ENCODE measurements at places on chromosomes 4 and X.
A peak's percentile ranks its signal among the peaks of the same experiment; 100 is the strongest.

GRCh38 chrX:147832707-147833348 lies 78.9 kb upstream of the FMR1 start:
- no peak for DNase-seq

GRCh38 chrX:140091125-140091886 lies 126.0 kb upstream of the CXorf66 start:
- no peak for DNase-seq

DNA sequence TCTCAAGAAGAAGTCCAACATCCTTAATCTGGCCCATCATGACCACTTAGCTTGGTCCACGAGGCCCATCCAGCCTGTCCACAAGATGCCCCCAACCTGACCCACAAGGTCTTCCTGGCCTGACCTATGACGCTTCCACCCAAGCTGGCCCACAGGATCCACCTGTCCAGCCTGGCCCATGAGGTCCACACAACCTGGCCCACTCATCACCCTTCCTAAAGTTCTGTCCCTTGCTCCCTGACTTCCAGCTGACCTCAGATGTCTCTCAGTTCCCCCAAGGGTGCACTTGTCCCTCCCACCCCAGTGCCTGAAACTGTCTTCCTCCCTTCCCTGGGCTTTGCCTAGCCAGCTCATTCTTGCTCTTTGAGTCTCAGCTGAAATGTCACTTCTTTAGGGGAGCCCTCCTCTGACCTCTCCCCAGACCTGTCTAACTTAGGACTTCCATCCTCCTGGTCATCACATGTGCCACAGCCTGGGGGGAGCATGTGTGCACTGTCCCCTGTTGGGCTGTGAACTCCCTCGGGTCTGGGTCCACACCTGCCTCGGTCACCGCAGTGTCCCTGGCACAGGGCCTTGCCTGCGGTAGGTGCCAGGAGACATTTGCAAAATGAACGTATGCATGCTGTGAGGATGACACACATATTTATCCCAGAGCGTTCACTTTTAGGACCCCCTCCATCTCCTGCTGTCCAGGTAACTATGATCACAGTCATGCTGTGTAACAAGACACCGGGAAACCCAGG lies 61.7 kb downstream of the EVC start:
- no peak for DNase-seq

DNA sequence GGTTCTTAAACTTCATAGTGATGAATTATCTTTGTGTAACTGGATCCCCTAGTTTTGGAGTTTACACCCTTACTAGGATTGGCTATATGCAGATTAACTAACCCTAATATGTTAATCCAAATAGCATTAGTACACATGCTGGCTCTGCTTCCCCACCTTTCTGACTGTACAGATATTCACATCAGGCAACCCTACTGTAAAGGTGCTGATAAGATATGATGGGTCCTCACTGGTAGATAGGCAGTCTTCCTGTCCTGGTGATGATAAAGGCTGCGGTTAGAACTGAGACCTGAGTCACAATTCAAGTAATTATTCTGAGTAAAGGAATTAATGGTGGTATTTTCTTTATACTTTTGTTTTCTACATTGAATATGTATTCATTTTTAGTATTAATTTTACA lies 118.6 kb downstream of the COL4A5 start:
- DNase-seq: no peak

DNA sequence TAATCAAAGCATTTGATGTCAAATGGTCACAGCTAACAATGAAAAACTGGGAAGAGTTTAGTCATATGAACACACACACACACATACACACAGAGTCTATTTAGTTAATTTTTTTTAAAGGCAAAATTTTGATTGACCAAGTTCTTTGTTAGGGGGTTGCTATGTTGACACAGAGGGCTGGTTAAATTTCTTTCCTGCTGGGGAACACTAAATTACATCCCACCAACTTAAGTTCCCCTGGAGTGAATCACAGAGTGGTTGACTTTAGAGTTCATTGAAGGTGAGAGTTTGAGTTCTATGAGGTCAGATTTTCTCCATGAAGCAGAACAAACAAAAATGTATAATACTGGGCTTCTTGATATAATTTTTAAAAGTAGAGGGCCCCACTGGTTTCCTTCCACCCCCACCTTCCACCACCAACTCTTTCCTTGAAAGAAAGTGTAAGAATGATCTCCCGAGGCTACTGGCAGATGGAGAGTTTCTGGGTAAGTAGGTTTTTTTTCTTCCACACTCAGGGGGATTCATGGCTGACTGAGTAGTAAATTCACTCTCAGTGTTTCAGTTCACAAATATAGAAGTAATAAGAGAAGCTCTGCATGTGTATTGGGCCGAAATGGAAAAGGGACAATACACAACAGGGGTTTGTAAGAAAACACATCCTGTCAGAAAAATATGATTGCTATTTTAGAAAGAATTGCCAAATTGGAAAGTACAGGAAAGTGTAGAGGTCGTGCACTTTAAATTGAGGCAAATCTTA lies 917.0 kb upstream of the LCORL start:
- DNase-seq: no peak

DNA sequence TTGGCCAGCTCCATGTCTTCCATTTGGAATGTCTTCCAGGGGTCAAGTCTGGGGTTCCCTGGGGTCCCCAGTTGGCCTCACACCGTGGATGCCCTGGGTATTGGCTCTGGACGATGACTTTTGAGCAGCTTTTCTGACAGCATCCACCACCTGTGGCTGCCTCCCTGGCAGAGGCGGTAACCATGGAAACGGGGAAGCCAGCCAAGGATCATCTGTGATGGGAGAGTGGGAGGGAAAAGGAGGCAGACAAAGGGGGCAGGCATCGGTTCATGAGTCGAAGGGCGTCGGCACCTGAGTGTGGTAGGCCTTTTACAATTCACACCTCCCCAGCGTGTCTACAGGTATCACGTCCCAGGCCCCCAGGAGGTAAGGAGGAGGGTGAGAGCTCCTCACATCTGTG lies 152.2 kb downstream of the ASMT start:
- peak; percentile 49 for DNase-seq

- no peak for DNase-seq
Measured at GRCh38 chrX:153632595-153632946, 14.4 kb upstream of the DUSP9 start.

- no peak for DNase-seq
Measured at GRCh38 chr4:55393461-55394320, 2.1 kb upstream of the TMEM165 start.

GRCh38 chr4:4610672-4611071 lies 68.8 kb upstream of the STX18 start:
- no peak for DNase-seq

- DNase-seq: no peak
Measured at GRCh38 chrX:87475793-87476192, 41.8 kb upstream of the KLHL4 start.
